Stimulated activated CD4-positive, alpha-beta T cell treated with anti-CD3 and anti-CD28 coated beads, TNF-alpha, amount 100 ng/mL, for 48 hours (primary cell): ENCODE measurements at places on chromosomes 12 and 14.

DNA sequence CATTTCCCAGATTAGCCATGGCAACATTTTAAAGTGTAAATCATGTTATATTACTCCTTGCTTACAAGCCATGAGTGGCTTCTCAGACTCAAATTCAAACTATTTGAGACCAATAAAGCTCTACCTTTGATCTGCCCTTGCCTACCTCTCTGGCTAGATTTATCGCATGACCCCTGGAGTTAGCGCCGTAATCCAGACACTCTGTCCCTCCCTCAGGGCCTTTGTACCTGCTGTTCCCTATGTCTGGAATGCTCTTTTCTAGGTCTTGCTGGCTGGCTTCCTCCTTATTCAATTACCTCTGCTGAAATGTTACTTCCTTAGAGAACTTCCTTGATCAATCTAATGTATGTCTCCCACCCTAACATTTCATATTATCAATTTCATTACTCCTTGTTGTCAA is 16.3 kb downstream of the SIX4 start:
- no peak for DNase-seq

GRCh38 chr12:111406474-111407376 is 1.0 kb downstream of the SH2B3 start:
- DNase-seq = no peak

DNA sequence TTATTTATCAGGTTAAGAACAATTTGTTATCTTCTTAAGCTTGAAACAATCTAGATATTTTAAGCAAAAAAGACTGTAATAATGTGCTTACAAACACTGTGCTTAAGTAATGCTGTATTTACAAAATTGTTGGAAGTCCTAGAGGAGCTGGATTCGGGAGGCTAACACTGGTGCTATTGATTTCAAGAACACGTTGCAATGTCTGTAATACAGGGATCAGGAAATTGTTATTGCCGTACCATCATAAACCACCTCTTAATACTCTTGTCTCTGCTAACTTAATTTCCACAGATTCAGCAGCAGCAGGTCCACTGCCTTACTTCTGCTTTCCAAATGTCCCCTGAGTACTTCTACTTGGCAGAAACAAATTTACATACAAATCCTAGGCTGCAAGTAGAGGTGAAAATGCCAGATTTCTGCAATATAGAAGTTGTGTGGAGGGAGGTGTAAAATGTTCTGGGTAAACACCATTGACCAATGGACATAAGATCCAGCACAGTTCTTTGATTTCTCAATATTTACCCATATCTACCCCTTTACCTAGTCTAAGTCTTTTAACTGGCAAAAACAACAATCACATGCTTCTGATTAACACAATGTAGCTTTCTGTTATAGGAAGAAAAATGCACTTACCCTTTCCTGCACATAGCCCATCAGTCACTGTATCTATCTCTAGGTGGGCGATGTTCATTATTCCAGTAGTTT is 663.4 kb downstream of the TMTC2 start:
- no peak for DNase-seq

- DNase-seq = no peak
Measured at GRCh38 chr12:29762637-29763300, 21.0 kb downstream of the TMTC1 start.

DNA sequence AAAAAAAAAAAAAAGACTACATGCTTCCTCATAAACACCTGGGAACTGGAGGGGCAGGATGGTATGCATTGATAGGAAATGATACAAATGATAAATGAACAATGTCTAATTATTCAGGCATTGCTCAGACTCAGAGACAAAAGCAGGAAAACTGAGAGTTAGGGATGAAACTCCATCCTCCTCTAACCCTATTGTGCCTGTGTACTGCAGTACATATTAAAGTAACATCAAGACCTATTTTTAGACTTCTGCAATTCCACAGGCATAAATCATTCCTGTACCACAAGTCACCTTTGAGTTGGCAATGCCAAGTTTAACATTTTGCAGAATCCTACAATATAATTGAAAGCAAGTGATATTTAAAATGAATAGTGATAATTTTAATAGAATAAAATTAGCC is 156.5 kb upstream of the USP15 start:
- no peak for DNase-seq
